ENCODE measurements at places on chromosomes 1 and 21. TPM values are rescaled to one million over a fixed set of nuclear protein-coding genes. Genes with fewer than 3 reads are reported as not detected.

SZRD1 gene
- 47.1 TPM for total RNA-seq

CLSTN1 gene
- total RNA-seq: 120 TPM

ADAR gene
- total RNA-seq: 73.9 TPM

TRIM46 gene
- total RNA-seq: 6.0 TPM

TFF2 gene
- not detected for total RNA-seq

KCNA2 gene
- not detected for total RNA-seq

DR1 gene
- 51.2 TPM for total RNA-seq

CYP4X1 gene
- 0.17 TPM for total RNA-seq

CFHR5 gene
- total RNA-seq: not detected

FASLG gene
- total RNA-seq: not detected

DNM3 gene
- 2.0 TPM for total RNA-seq

HJV gene
- total RNA-seq: not detected

CYP4Z1 gene
- not detected for total RNA-seq

SYT11 gene
- total RNA-seq: 50.8 TPM

CCDC27 gene
- total RNA-seq: not detected

WDR4 gene
- total RNA-seq: 8.4 TPM

RRP1 gene
- total RNA-seq: 15.1 TPM

CD160 gene
- not detected for total RNA-seq

IFI44L gene
- 7.6 TPM for total RNA-seq

DAP3 gene
- total RNA-seq: 62.5 TPM

NHLH1 gene
- total RNA-seq: not detected

ALX3 gene
- not detected for total RNA-seq

SYCP1 gene
- not detected for total RNA-seq

GPR157 gene
- total RNA-seq: 1.9 TPM

KRTAP19-6 gene
- not detected for total RNA-seq

TTC39A gene
- total RNA-seq: 1.5 TPM

AKT3 gene
- 31.4 TPM for total RNA-seq

BCL2L15 gene
- under 0.01 TPM for total RNA-seq

G0S2 gene
- total RNA-seq: 17.6 TPM

YRDC gene
- total RNA-seq: 11.1 TPM

ZBTB8B gene
- not detected for total RNA-seq

FAM167B gene
- 0.66 TPM for total RNA-seq

C1orf105 gene
- total RNA-seq: not detected

HMCN1 gene
- 7.4 TPM for total RNA-seq

RBBP5 gene
- 19.7 TPM for total RNA-seq

SUSD4 gene
- not detected for total RNA-seq

PLA2G2D gene
- not detected for total RNA-seq

CSF1 gene
- 88.5 TPM for total RNA-seq

SETSIP gene
- total RNA-seq: 0.15 TPM

SLC19A1 gene
- total RNA-seq: 3.5 TPM

PDZK1 gene
- 1.3 TPM for total RNA-seq

HSF2BP gene
- 1.6 TPM for total RNA-seq

CCDC17 gene
- total RNA-seq: 0.99 TPM

SLC2A5 gene
- 2.0 TPM for total RNA-seq

NES gene
- total RNA-seq: 110 TPM

Measured in smooth muscle cell of trachea (primary cell).